GM12878 (cell line): ENCODE measurements at places on chromosomes 3 and 15. TPM values are rescaled to one million over a fixed set of nuclear protein-coding genes. Genes with fewer than 3 reads are reported as not detected.

PLCB2 gene
- total RNA-seq = 33.8 and 39.4 TPM in 2 replicates

MESP1 gene
- total RNA-seq = 0.27 and 1.1 TPM in 2 replicates

CCDC80 gene
- total RNA-seq = 0.21 and 0.80 TPM in 2 replicates

ROPN1 gene
- total RNA-seq = not detected in 2 replicates

GOLGA8J gene
- not detected in 2 replicates for total RNA-seq

PRSS50 gene
- total RNA-seq = not detected in 2 replicates

ZNF660 gene
- total RNA-seq = 2.4 and 2.9 TPM in 2 replicates

CFAP20DC gene
- 1.8 and 2.0 TPM in 2 replicates for total RNA-seq

SERINC4 gene
- total RNA-seq = 0.13 and 0.15 TPM in 2 replicates

CCR4 gene
- 7.9 and 8.6 TPM in 2 replicates for total RNA-seq

ZNF502 gene
- total RNA-seq = 1.2 and 1.4 TPM in 2 replicates
